ENCODE measurements at places on chromosomes 2 and 18.

DNA sequence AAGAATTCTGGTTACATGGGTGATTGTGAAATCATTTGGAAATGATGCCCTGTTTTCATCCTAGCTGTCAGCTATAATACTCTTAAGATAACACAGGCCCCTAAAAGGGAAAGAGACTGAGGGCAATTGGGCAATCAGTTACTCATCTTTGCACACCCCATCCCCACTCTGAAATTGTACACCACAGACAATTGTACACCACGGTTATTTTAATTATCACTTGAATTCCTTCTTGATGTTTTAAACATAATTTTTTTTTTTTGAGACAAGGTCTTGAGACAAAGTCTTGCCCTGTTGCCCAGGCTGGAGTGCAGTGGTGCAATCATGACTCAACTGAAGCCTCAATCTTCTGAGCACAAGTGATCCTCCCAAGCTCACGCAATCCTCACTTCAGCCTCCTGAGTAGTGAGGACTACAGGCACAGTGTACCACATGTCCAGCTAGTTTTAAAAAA is 862.4 kb upstream of the ACVR2A start:
- no peak for DNase-seq

DNA sequence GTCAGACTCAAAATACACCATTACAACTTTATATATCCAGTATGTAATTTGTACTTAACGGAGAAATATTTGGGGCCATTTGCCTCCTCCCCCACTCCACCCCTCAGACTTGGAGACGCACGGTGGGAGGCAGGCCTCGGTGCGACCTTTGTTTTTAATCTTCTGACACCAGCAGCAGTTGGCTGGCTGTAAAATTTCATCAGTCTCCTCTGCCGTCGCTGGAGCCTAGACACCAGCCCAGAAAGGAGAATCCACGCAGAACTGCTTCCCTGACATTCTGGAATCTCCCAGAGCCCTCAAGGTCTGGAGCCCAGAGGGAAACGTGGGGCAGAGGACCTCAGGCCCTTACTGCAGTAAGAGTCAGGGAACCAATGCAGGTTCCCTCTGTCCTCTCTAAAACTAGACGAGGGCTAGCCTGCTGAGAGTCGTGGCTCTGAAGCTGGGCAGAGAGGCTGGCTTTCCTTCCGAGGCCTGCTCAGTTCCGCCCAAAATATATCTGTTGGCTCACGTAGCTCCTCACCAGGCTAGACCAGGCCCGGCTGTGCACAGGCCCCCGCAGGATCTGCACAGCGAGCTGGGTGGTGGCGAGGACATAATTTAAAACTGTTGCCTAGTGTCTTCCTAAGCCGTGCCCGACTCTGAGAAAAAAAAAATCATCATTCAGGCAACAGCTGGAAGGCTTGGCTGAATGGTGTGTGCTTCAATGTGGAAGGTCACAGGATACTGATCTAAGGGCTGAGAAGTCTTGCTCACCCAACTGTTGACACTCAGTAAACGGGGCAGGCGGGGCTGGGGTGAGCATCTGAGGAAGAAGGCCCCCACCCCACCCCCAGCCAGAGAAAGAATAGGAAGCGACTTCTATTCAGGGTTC is 40.4 kb downstream of the EN1 start:
- DNase-seq = no peak

DNA sequence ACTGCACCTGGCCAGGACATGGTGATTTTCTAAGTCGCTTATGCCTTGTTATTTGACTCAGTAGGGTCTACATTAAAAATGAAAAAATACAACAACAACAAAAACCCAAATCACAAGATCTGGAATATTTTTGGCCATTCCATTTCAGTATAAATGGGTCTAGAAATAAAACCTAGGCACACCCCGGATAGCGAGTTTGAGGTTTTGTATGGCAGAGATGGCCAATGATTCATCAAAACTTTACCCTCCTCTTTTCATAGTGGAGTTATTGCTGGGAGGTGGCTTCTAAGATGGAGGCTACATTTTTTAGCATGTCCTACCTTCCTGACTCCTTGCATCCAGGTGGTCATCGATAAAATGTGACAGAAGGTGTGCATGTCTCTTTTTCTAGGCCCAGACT is 49.3 kb upstream of the PELI1 start:
- DNase-seq = no peak

DNA sequence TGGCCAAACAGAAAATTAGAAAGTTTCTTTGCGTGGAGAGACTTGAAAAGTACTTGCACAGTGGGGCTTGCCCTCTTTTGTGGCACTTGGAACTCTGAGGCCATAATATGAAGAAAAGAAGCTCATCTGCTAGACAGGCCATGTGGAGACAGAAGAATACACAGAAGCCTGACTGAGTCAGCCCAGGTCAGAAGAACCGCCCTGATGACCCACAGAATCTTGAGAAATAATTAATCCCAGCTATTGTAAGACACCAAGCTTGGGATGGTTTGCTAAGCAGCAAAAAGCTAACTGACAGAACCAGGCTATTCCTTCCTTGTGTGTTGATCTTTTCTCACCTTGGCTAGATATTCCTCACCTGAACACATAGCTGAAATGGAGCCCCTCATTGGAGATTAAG is 33.7 kb downstream of the G6PC2 start:
- no peak for DNase-seq

DNA sequence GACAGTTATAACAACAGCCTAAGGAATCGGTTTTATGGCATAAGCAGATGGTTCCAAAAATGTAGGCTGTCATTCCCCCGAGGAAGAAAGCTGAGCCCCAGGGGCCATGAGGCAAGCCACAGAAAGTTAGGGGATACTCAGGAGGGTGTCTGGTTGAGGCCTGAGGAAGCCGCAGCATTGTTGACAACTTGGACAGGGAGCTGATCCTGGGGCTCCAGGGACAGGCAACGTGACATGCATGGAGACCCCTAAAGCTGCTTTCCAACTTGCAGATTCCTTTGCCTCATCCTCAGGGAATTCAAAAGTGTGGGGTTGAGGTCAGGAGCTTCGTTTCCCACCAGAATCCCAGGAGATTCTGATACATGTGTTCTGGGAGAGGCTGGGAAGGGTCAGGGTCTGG is 20.9 kb downstream of the CELF4 start:
- DNase-seq = no peak

DNA sequence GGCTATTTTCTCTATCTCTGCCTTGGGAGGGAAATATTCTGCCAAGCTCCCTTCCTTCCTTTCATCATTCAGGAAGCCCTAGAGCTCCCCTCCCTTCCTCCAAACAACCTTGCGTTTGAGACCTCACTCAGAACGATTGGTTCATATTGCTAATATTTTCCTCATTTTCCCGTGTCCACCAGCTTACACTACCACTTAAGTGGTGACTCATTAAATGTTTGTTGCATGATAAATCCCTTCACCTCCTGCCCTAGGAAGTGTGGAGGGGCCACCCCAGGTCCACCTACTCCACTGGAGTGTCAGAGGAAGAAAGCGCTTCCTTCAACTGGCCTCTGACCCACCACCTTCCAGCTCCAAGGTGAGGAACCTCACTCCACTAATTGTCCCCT is 2.3 kb upstream of the LPIN2 start:
- DNase-seq = no peak

DNA sequence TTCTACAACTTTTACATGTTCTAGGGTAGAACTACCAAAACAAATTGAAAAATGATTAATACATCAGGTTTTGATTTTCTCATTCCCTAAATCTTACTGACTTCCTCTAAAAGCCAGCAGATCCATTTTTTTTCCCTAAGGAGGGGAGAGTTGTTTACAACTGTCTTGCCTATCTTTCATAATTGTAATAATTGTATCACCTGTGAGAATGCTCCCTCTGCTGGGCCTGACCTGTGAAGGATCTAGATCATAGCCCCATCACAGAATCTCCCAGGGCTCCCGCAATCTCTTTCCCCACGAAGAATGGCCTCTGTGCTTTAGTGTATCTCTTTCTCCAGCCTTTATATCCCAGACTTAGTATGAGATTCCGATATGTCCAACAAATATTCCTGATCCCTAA is 9.1 kb downstream of the LOXL3 start:
- no peak for DNase-seq

DNA sequence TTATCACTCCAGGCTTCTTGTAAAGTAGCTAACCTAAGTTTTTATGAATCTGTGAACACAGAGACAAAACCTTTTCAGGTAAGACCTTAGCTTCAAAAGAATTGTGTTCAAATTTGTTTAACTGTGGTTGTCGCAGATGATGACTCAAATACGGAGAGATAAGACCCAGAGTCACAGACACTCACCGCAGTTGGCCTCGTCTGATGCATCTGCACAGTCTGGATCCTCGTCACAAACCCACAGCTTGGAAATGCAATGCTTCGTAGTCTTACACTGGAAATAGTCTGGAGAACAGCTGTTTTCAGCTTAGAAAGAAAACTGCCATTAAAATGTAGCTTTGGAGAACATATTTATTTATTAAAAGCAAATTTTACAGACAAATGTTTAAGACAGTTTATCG is 1662.1 kb upstream of the NXPH2 start:
- no peak for DNase-seq

- no peak for DNase-seq
Observed at GRCh38 chr2:40220177-40220925, 231.5 kb downstream of the SLC8A1 start.

GRCh38 chr2:131044075-131044756 is 49.0 kb downstream of the FAM168B start:
- DNase-seq = no peak

- DNase-seq = no peak
Observed at GRCh38 chr2:43100362-43100882, 126.0 kb downstream of the ZFP36L2 start.

- no peak for DNase-seq
Observed at GRCh38 chr2:31110431-31110830, 27.8 kb downstream of the GALNT14 start.

DNA sequence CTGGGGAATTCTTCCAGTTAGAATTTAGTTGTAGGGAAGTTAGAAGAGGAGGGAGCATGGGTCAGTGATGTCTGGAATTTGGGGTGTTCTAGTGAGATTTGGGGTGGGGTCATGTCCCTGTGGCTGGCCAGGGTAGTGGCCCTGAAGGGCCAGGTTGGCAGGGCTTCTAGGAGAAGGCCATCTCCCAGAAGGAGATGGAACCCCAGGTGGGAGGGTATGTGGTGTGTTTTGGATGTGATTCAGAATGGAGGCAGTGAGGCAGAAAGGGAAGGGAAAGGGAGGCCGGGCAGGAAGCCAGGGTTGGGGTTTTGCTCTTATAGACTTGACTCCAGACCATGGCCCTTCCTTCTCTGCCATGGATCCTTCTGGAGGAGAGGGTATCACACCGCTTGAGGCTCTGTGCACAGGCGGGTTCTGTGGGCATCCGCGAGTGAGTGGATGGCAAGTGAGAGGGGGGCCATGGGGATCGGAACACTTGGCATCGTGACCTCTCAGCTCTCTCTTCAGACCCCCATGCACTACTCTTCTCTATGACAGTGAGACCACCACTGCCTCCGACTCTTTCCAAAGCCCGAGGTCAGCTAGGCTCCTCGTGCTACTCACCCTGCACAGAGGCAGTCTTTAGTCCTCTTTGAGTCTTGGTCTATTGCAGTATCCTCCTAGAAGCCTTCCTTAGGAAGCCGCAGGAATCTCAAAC is 7.3 kb downstream of the GREB1 start:
- DNase-seq = no peak

DNA sequence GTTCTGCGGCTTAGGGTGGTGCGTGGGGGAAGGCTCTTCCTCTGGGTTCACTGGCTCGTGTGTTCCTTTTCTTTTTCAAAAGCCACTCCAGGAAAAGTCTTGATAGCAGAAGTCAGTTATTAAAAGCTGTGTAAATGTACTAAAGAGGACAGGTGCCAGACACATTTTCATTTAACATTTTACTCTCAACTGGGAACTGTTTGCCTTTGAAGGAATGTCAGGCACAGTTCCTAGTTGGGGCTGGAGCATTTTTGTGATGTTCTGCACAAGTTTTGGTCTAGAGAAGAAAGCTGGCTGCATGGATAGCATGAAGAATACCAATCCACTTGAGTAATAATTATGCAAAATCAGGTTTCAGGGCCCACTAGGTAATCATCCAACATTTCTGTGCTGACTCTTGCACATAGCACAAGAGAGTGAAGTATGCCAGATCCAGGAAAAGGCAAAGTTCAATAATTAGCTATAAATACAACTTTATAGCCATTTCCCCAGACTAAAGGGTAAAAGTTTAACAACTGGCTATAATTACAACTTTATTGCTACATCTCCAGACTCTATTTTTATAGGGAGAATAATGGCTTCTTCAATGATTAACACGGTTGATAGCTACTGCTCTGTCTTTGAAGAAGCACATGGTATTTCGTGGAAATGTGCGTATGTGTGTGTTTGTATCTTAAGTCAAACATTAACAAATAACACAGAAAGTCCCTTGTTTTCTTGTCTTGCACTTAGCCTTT is 16.2 kb downstream of the SCYGR8 start:
- DNase-seq = no peak

DNA sequence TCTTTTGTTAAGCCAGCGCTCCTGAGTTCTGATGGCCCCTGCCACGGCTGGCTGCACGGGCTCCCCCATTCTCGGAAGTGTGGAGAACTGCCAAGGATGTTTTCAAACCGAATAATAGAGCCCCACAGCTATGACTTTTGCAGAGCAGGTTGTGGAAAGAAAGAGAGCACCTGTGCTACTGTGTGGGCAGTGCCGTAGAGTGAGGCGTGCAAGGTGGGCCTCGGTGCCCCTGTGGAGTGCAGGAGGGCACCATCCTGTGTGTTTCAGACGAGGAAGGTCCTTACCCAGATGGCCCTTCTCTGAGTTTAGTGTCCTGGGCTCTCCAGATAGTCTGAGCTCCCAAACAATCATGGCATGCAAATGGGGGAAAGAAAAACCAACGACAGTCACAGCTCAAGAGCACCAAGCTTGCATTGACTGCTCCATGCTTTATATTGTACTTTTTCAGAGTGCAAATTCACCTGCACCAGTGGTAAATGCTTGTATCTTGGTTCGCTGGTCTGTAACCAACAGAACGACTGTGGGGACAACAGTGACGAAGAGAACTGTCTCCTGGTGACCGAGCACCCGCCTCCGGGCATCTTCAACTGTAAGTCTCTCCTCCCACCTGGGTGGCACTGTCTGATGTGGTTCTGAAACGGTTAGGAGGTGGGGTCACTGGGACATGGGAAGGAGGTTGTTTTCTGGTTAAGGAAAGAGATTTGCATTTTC is 219.4 kb downstream of the LDLRAD4 start:
- no peak for DNase-seq

GRCh38 chr2:86229221-86229620 is 30.0 kb downstream of the MRPL35 start:
- no peak for DNase-seq

DNA sequence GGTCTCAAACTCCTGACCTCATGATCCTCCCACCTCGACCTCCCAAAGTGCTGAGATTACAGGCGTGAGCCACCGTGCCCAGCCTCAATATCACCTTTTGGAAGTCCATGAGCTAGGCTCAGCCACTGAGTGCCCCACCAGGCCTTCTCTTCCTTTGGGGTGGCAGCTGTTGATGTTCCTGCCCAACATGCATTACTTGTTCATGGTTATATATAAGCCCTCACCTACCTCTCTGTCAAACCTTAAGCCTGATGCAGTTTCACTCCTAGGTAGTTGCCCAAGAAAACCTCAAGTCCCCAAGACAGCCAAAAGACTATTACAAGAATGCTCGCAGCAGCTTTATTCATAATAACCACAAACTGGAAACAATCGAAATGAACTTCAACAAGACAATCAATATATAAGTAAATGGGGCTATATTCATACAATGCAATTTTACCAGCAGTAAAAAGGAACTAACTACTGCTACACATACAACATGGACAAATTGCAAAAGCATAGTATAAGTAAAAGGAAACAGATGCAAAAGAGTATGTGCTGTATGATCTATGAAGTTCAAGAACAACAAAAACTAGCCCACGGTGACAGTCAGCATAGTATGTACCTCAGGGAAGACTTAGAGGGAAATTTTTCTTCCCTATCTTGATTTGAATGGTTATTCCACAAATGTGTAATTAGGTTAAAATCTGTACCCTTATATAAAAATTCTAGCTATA is 59.6 kb upstream of the REL start:
- no peak for DNase-seq

GRCh38 chr18:55988537-55988936 is 400.5 kb upstream of the TCF4 start:
- DNase-seq = no peak
